ENCODE measurements at places on chromosomes 12 and 14.

- DNase-seq, result no peak
Observed at GRCh38 chr14:74413627-74414026, 12.4 kb downstream of the SYNDIG1L start.

DNA sequence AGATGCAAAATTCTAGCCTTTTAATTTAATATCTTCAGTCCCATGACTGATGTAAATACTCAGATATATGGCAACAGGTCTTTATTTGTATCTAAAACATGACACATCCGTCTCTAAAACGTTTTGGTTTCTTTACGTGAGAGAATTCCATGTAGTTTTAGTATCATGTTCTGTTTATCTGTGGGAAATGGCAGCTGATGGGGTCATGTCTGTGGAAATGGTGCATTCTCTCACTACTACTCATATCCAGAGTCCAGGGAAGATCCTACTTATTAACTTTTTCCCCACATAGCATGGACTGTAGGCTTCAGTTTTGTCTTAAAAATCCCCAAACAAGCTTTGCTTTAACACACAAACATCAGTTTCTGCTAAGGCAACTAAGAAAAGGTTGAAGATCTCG is 53.8 kb downstream of the SPTLC2 start:
- DNase-seq, result no peak

- no peak for DNase-seq
Observed at GRCh38 chr12:41778934-41779333, 365.7 kb downstream of the GXYLT1 start.

DNA sequence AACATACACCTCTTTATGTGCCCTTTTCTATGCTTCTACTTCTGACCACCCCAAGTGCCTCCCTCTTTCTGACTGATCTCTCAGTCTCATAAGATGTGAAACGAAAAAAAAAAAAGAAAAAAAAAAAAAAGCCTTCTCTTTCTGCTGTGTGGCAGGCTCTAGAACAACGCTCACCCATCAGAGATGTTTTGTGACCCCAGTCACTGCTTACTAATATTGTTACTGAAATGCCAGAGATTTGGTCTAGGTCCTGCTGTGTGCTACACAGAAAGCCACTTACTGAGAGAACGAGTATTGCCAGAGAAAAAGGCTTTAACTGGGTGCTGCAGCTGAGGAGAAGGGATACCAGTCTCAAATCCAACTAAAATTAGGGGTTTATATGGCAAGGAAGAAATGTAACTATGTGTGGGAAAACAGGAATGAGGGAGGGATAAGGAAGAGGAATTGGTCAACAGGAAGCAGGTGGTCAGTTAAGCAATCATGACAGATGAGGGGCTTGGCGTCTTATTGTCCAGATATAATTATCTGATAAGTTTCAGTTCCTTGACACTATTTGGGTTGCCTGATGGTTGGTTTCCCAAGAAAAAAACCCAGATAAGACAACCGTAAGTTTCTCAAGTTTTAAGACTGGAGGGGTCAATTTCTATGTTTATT is 149.0 kb downstream of the NAV3 start:
- DNase-seq, result no peak

GRCh38 chr14:96683562-96684289 is 113.5 kb upstream of the VRK1 start:
- no peak for DNase-seq

GRCh38 chr12:121765573-121765972 is 27.9 kb downstream of the RHOF start:
- DNase-seq, result no peak

- no peak for DNase-seq
Observed at GRCh38 chr14:22484632-22485031, 104.4 kb downstream of the DAD1 start.

DNA sequence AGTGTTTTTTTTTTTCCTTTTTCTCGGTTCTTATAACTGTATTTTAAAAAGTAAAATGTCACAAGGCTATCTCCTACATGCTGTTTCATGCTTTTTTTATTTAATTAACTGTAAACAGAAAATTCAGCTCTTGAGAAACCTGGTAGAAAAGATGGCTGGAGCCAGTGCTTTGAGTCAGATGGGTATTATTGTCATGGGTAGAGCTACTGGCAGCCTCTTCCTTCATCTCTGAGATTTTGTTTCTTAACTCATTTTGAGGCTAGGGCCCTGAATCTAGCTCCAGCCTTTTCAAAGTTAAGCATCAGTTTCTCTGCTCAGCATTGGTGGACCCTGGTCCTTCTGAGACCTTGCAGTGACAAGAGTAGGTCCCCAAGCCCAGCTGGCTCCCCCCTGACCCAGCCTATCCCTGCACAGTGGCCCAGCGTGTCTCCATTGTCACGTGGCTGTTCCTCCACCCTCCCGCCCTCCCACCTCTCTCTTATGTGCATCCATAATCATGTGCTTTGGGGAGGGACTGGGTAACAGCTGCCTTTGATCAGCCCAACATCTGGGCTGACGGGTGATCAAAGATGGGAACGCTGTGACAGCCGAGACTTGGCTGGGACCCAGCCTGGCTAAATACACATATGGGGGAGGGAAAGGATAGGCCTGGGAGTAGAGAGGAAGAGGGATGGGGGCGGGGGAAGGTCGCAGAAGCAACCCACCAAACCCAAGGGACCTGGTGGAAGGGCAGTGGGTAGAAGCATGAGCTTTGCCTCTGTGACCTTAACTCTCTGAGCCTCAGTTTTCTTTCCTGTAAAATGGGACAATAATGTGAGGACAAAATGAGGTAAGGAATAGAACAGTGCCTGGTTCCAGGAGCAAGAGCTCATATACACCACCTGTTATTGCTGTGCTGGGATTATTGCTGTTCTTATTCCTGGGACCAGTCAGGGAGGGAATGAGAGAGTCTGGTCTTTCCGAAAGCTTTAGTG is 24.4 kb upstream of the RBM19 start:
- peak; percentile 13 for DNase-seq

GRCh38 chr14:90544566-90544965 is 147.7 kb downstream of the CALM1 start:
- peak; percentile 84 for DNase-seq

DNA sequence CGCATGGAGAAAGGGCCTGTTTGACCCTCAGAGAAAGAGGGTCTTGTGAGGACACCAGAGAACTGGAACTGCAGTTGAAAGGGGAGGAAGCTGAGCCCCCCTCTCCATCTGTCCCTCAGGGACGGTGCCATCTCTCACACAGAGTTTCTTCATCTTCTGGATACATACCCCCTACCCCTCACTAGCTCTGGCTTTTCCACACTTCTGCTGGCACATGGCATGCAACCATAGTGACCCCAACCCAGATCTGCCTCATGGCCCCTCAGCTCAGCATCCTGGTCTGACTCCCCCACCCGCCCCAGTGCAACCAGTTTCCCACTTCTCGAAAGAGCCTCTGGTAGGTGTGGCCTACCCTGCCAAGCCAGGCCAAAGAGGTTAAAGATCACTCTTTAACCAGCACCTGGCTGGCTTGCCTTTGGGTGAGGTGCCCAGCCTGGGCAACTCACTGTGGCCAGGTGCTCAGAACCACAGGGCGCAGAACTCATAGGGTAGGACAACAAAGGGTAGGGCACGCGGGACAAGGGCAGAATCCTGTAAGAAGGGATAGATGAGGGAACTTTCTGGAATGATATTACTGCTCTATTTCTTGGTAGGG is 25.8 kb downstream of the GALNT16 start:
- no peak for DNase-seq

- no peak for DNase-seq
Observed at GRCh38 chr14:102116361-102117180, 23.1 kb upstream of the WDR20 start.

DNA sequence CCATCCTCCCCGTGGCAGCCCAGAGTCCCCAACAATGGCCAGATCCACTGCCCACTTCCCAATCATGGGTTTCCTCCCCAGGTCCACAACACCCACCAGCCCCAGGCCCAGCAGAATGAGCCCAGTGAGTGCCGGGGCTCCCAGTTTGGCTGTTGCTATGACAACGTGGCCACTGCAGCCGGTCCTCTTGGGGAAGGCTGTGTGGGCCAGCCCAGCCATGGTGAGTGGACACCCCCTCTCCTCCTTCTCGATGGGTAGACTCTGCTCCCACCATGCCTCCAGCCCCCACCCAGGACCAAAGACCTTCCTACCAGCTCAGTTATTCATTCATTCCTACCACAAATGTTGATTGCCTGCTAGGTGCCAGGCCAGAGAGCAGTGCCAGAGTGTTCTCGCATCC is 23.8 kb downstream of the PAPLN start:
- DNase-seq, result no peak

- no peak for DNase-seq
Observed at GRCh38 chr14:73996731-73997107, 22.4 kb downstream of the ENTPD5 start.

- no peak for DNase-seq
Observed at GRCh38 chr12:67078957-67079356, 190.2 kb upstream of the CAND1 start.

DNA sequence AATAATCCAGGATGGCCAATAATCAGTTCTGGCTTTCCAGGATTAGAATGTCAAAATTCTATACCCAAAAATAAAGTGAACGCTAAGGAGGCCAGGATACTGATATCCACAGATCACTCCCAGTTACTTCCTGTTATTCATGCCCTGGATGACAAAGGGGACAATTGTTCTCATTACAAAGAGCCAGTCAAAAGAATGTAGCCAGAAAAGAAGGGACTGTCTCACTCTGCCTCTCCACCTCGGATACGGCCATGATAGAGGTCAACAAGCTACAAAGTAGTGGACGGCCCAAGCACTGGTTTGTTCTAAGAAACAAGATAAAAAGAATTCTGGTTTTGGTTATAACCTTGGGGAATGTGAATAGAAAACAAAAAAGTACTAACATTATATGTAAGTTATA is 116.1 kb upstream of the ATF7IP start:
- DNase-seq, result no peak

DNA sequence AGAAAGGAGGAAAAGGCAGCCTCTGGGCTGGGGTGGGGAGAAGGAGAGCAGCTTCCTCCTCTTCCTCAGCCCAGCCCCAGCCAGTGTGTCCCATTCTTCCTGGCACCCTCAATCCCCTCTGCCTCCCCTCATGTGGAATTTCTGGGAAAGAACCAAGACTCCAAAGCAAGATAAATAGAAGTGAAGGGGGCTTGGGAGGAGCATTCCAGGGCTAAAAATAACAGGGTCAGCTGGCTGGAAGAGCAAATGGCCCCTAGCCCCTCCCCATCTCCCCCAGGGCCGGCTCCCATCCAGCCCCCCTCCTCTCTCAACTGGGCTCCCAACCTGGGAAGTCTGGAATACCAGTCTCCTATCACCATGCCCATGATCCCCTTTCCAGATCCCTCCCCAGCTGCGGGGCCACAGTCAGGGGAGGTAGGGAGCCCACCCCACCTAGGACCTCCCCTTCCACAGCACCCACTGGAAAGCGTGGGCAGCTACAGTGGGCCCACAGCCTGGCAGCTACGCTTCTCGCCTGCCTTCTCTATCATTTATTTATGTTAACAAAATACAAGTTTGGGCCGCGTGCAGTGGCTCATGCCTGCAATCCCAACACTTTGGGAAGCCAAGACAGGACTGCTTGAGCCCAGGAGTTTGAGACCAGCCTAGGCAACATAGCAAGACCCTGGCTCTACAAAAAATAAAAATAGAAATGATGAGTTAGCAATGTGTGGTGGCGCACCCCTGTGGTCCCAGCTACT is 88.3 kb downstream of the IRF2BPL start:
- no peak for DNase-seq

- no peak for DNase-seq
Observed at GRCh38 chr14:89366864-89367778, 49.9 kb downstream of the FOXN3 start.

DNA sequence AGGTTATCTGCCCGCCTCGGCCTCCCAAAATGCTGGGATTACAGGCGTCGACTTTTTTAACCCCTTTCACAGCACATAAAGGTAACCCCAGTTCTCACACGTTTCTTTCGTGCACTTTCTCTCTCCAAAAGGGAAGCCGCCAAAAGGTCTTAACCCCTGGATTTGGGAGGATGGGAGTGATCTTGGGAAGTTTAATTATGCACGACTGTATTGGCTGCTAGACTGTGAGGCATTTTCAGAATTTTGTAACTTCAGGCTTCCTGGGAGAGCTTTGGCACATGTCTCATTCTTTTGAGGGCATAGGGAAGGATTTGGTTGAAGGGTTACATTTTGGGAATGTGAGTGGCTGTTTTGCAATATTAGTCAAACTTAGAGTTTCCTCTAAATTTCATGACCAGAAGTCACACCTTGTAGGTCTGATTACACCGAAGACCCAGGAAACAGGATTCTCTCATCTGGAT is 1.4 kb upstream of the SMARCC2 start:
- DNase-seq, result no peak

GRCh38 chr12:58583940-58584339 is 336.4 kb downstream of the LRIG3 start:
- no peak for DNase-seq

- peak; percentile 5 for DNase-seq
Observed at GRCh38 chr12:30796891-30797371, 42.2 kb upstream of the CAPRIN2 start.

DNA sequence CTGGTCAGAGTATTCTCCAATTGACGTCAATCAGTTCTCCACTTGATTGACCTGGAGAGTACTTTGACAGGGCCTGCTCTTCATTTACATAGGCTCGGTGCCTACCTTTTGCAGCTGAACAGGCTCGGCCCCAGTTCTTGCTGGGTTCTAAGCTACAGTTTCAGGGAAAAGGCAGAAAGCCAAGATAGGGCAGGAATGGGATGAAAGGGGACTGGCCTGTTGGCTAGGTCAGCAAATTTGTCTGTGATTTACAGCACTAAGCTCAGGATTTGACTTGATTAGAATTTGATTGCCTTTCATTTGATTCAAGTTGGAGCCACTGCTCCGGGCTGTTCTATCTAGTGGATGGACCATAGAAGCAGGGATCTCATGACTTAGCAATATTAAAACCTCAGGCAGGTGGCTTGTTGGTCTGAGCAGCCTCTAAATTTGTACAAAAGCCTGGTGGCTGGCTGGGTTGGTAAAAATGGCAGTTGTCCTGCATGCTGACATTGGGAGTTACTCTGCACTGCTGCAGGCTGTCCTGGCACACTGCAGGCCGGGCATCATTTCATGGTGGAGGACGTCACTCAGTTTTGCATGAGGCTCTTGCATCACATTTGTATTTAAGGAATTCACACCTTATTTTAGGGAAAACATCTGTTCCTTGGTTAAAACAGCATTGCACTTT is 71.8 kb downstream of the BICD1 start:
- no peak for DNase-seq

- no peak for DNase-seq
Observed at GRCh38 chr12:83859021-83859420, 1053.6 kb downstream of the SLC6A15 start.

DNA sequence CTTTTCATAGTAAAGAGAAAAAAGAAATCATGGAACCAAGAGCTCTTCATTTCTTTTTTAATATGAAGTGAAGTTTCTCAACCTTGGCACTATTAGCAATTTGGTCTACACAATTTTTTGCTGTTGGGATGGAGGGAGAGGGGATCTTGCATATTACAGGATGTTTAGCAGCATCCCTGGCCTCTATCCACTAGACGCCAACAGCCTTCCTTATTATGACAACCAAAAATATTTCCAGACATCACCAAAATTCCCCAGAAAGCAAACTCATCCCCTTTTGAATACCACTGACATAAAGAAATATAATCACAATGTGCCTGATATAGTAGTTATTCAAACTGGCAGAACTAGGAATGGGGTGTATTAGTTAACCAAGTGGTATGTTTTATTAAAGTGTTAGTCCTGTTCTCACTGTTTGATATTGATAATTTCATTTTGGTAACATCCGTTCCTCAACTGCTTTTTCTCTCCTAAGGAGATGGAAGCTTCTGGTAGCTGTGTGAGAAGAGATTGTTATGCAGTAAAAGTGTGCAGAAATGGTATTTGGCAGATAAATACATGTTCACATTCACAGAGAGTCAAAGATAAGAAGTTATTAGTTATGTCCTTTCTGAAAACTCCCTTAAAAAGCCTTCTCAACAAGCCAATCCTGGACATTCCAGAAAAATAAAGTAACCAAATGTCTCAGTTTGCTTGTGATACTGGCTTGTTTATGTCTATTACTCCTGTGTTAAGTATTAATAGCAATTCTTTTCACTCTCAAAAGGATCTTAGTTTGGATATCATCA is 699.9 kb downstream of the C12orf50 start:
- DNase-seq, result no peak

Measured in NCI-H345 (cell line).